Pericardium fibroblast (primary cell): ENCODE measurements at places on chromosomes 16 and 17. TPM values are rescaled to one million over a fixed set of nuclear protein-coding genes. Genes with fewer than 3 reads are reported as not detected.

WNK4 gene
- 2.0 and 3.9 TPM in 2 replicates for total RNA-seq

FBXW10B gene
- total RNA-seq: not detected in 2 replicates

KRTAP3-2 gene
- not detected in 2 replicates for total RNA-seq

KRT27 gene
- not detected in 2 replicates for total RNA-seq

TMEM219 gene
- 92.3 and 112 TPM in 2 replicates for total RNA-seq

CMTM2 gene
- total RNA-seq: not detected in 2 replicates

SLC13A2 gene
- total RNA-seq: not detected in 2 replicates

KRT34 gene
- total RNA-seq: not detected in 2 replicates

GAS2L2 gene
- 0.23 TPM in 1 of 2 replicates, not detected in the other for total RNA-seq

GNAO1 gene
- total RNA-seq: under 0.01 and 0.34 TPM in 2 replicates

KRTAP16-1 gene
- not detected in 2 replicates for total RNA-seq

HEXIM1 gene
- 12.6 and 18.1 TPM in 2 replicates for total RNA-seq

RGS11 gene
- total RNA-seq: 0.94 and 3.4 TPM in 2 replicates
